ENCODE measurements at places on chromosomes 13 and 19.
A peak's percentile ranks its signal among the peaks of the same experiment; 100 is the strongest.

DNA sequence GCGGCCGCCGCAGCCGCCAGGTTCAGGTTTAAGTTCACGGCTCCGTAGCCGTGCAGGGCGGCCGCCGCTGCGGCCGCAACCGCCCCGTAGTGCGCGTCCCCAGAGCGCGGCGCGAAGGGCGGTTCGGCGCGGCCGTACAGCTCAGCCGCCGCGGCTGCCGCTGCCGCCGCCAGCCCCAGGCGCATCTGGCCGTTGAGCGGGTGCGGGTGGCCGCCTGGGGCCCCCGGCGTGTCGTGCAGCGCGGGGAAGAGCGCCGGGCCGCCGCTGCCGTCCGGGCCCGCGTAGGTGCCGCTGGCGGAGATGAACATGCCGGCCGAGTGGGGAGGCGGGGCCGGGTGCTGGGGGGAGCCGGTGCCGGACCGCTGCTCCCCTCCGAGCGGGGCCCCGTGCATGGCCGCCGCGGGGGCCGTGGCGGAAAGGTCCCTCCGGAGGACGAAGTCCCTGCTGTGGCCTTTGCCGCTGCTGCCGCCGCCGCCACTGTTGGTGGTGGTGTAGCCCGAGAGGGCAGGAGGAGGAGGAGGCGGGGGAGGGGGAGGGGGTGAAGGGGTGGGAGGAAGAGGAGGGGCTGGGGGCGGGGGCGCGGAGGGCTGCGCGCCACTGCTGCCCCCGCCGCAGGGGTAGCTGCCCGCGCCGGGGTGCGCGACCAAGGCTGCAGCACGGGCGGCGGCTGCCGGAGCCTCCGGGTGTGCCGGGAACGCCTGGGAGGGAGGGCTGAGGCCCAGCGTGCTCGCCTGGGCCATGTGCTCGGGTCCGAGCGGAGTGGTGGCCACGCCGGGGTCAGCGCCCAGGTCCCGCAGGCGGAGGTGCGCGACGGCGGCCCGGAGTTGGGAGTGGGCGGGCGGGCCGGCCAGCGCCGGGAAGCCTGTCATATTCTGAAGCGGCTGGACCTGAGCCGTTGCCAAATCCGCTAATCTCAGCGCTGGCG, 654 bp downstream of the ZIC5 start:
- peak overlapping the region; percentile 12 for H3K4me3 ChIP-seq
- H3K27me3 ChIP-seq = peaks cover 88% of the 10 kb centered on the region
- no peak overlapping the region for H3K27ac ChIP-seq
- H3K4me1 ChIP-seq = peaks cover 15% of the 10 kb centered on the region
- no peaks in the 10 kb centered on the region for H3K36me3 ChIP-seq

DNA sequence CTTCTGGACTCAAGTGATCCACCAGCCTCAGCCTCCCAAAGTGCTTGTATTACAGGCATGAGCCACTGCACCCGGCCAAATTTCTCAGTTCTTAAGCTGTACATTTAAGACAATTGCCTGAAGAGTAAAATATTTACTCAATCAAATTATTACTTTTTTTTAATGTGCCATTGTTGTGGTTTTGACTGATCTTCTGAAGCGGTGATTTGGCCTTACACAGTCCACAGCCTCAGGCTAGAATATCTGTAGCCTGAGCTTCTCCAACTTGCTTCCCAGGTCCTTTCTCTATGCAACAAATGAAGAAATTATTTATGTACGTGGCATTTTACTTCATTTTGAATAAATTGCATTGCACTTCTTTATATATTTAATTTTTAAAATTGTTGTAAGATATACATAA, 281.3 kb downstream of the KLF5 start:
- no peaks in the 10 kb centered on the region for H3K27me3 ChIP-seq
- no peaks in the 10 kb centered on the region for H3K36me3 ChIP-seq
- DNase-seq = no peak

GRCh38 chr13:65034266-65034665, 2195.9 kb downstream of the PCDH9 start:
- no peak overlapping the region for H3K4me3 ChIP-seq
- DNase-seq = no peak
- H3K4me1 ChIP-seq = no peaks in the 10 kb centered on the region
- no peak overlapping the region for H3K27ac ChIP-seq
- no peaks in the 10 kb centered on the region for H3K27me3 ChIP-seq

DNA sequence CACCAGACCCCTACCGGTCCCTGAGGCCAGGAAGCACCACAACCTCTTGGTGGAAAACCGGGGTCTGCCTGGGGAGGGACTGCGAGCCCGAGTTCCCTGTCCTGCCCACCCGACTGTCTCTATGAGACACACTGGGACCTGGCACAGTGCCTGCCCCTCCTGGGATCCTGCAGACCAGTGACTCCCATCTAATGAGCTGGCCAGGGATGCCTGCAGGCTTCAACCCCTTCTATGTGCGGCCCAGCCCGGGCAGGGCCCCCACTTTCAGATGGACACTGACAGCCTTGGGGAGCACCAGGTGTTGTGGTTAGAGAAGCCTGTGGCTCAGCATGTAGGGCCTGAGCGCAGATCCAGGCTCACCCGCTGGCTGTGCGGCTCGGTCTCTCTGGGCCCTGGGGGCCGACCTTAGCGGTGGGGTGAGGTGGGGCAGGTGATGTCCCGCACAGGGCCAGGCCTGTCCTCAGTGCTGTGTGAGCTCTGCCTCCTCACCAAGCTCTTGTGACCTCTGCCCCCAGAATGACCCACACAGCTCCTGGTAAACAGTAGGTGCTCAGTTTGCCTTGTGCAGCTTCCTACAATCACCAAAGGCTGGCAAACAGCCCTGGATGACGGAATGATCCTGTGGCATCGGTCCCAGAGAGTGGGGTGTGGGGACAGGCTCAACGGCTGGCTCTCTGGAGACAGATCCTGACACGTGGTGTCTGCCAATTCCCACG, 17.9 kb upstream of the CACTIN start:
- no peak overlapping the region for H3K4me3 ChIP-seq
- no peaks in the 10 kb centered on the region for H3K36me3 ChIP-seq
- no peaks in the 10 kb centered on the region for H3K4me1 ChIP-seq
- no peak overlapping the region for H3K27ac ChIP-seq
- H3K27me3 ChIP-seq = no peaks in the 10 kb centered on the region
- DNase-seq = no peak

DNA sequence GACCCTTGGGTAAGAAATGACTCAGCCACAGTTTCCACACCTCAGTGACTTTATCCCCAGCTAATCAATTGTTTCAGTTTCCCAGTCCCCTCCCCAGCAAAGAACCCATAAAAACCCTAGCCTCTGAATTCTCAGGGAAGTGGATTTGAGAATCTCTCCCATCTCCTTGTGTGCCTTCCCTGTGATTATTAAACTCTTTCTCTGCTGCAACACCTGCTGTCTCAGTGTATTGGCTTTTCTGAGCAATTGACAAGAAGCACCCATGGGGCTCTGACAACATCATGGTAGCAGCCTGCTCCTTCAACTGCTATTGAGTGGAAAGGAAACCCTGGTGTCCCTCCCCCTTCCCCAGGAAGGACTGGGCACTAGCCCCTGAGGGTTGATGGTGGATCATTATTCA, 73.7 kb downstream of the UQCRFS1 start:
- no peaks in the 10 kb centered on the region for H3K36me3 ChIP-seq
- DNase-seq = no peak
- no peaks in the 10 kb centered on the region for H3K4me1 ChIP-seq
- H3K4me3 ChIP-seq = no peak overlapping the region
- H3K27ac ChIP-seq = no peak overlapping the region

DNA sequence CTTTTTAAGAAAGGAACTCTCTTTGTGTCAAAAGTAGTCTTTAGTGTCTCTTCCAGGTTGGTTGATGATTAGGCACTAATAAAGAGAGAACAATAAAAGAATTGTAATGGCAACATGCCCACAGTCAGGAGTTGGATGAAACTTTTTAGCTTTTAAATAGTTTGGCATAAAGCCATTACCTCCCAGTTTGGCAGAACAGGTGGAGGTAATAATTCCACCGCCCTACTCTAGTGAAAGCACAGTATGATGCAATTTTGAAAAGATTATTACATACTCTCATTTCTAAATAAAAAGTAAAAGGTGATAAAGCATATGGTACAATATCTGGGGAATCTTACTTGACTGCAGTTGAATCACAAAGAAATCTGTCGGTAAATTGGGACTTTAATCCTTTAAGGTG, 497.6 kb downstream of the SUCLA2 start:
- DNase-seq = no peak
- no peaks in the 10 kb centered on the region for H3K4me1 ChIP-seq
- H3K27ac ChIP-seq = no peak overlapping the region
- H3K36me3 ChIP-seq = no peaks in the 10 kb centered on the region

- no peaks in the 10 kb centered on the region for H3K4me1 ChIP-seq
- peaks cover 20% of the 10 kb centered on the region for H3K27me3 ChIP-seq
Observed at GRCh38 chr19:7823686-7824301, 6.2 kb upstream of the EVI5L start.

DNA sequence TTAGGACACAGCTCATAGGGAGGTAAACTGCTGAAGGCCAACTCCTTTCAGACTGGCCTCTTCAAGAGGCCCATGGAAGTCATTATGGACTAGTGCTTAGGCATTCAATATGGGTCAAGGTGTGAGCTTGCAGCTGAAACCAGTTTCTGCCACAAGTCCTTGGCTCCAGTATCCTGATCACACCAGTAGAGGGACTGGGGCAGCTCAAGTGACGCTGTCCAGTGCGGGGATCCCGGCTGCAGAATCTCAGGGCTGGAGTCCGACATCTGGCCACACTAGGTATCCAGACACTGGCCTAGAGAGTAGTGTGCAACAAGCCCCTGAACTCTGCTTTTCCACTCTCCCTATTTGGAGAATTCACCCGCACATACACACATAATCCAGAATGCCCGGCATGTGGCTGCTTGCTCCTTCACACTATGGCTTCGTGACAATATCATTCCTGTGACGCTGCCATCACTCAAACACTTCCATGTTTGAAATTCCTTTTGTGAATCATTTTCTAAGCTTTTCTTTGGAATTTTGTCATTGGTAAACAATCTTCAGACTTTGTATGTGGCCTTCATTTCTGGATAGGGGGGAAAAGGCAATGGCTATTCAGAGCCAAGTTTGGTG, 425.1 kb downstream of the EFNB2 start:
- no peaks in the 10 kb centered on the region for H3K4me1 ChIP-seq
- H3K27me3 ChIP-seq = no peaks in the 10 kb centered on the region
- no peaks in the 10 kb centered on the region for H3K36me3 ChIP-seq
- no peak overlapping the region for H3K4me3 ChIP-seq
- no peak overlapping the region for H3K27ac ChIP-seq

- no peaks in the 10 kb centered on the region for H3K4me1 ChIP-seq
- no peaks in the 10 kb centered on the region for H3K27me3 ChIP-seq
- H3K36me3 ChIP-seq = no peaks in the 10 kb centered on the region
- no peak for DNase-seq
Observed at GRCh38 chr13:111912991-111913760, 153.8 kb upstream of the SOX1 start.

GRCh38 chr13:46775385-46776107, 21.4 kb downstream of the ESD start:
- no peak for DNase-seq
- no peak overlapping the region for H3K27ac ChIP-seq
- H3K36me3 ChIP-seq = peaks cover 4% of the 10 kb centered on the region
- no peaks in the 10 kb centered on the region for H3K27me3 ChIP-seq
- no peak overlapping the region for H3K4me3 ChIP-seq
- H3K4me1 ChIP-seq = no peaks in the 10 kb centered on the region

DNA sequence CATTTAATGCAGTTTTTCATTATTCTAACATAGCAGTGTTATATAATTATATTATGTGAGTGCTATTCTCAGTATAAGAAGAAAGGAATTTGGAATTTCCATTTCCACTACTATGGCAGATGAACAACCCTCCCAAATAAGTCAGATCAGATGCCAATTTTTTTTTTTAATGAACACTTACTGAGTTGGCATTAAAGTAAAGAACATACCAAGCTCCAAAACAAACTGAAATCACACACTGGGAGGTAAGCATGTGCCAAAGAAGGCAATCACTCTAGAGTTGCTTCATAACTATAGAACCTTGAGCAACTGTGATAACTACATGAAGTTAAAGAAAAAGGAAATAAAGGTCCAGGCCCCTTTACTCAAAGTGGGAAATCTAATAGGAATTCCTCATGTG, 90.3 kb downstream of the RNF17 start:
- H3K36me3 ChIP-seq = no peaks in the 10 kb centered on the region
- H3K27ac ChIP-seq = no peak overlapping the region
- no peaks in the 10 kb centered on the region for H3K4me1 ChIP-seq
- no peak overlapping the region for H3K4me3 ChIP-seq
- DNase-seq = no peak
- no peaks in the 10 kb centered on the region for H3K27me3 ChIP-seq

- H3K27ac ChIP-seq = no peak overlapping the region
- DNase-seq = no peak
- H3K27me3 ChIP-seq = no peaks in the 10 kb centered on the region
- H3K4me3 ChIP-seq = no peak overlapping the region
Observed at GRCh38 chr13:88042489-88042888, 371.3 kb downstream of the SLITRK5 start.

GRCh38 chr13:65310663-65311328, 1919.3 kb downstream of the PCDH9 start:
- no peaks in the 10 kb centered on the region for H3K27me3 ChIP-seq
- no peak for DNase-seq
- no peak overlapping the region for H3K4me3 ChIP-seq
- H3K4me1 ChIP-seq = no peaks in the 10 kb centered on the region
- H3K36me3 ChIP-seq = no peaks in the 10 kb centered on the region

DNA sequence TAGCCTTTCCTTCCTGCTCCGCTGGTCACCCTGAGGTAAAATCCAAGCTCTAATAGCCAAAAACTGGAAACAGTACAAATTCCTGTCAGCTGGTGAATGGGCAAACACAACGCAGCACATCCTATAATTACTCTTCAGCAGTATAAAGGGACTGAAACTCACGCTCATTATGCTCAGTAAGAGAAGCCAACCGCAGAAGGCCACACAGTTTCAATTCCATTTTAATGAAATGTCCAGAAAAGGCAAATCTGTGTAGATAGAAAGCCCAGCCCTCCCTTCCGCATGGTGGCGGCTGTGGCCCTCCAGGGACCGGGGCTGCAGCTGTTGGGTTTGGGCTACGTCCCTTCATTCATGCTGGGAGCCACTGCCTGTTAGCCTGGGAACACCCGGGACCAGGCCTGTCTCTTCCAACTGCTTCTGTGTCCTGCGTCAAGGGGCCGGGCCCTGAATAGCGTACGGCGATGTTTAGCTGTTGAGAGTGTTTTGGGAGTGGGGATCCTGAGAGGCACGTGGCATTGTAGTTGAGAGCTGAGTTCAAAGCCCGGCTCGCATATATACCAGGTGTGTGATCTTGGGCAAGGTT, 23.5 kb downstream of the NKPD1 start:
- no peak overlapping the region for H3K4me3 ChIP-seq
- H3K27ac ChIP-seq = no peak overlapping the region
- H3K36me3 ChIP-seq = peaks cover 14% of the 10 kb centered on the region
- H3K27me3 ChIP-seq = no peaks in the 10 kb centered on the region

GRCh38 chr19:15197275-15197941, 3.4 kb downstream of the NOTCH3 start:
- H3K4me3 ChIP-seq = no peak overlapping the region
- H3K27ac ChIP-seq = peak overlapping the region; percentile 61
- H3K27me3 ChIP-seq = peaks cover 44% of the 10 kb centered on the region
- no peak for DNase-seq

GRCh38 chr19:13043285-13043684, 48.0 kb downstream of the NFIX start:
- H3K27me3 ChIP-seq = no peaks in the 10 kb centered on the region
- H3K4me3 ChIP-seq = no peak overlapping the region
